CD4-positive, alpha-beta T cell treated with Interleukin-1 beta for 1 hour (primary cell): ENCODE measurements at places on chromosomes 7 and 10.
A peak's percentile ranks its signal among the peaks of the same experiment; 100 is the strongest.

GRCh38 chr10:101892782-101893391 lies 49.3 kb upstream of the KCNIP2 start:
- DNase-seq = no peak

DNA sequence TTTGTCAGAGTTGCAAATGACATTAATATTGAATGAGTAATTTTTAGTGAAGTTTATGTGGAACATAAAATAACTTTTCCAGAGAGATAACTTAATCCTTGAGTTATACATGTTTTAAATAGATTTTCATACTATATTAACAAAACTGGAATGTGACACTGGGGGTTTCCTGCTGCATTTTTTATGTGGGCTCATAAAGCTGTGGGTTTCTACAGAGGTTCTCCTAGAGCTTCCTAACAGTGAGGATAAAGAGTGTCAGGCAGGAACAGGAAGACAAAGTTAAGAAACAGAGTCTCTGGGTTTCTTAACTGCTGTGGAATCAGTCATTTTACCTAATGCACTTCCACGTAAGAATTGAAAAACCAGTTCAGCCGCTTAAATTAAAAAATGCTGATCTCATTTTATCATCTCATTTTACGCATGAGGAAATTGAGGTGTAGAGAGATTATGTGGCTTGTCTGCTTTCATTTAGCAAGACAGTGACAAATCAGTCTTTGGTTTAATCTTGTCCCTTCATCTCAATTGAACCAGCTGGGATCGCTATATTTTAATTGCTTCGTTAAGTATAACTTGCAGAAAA lies 5.0 kb downstream of the CD36 start:
- no peak for DNase-seq

DNA sequence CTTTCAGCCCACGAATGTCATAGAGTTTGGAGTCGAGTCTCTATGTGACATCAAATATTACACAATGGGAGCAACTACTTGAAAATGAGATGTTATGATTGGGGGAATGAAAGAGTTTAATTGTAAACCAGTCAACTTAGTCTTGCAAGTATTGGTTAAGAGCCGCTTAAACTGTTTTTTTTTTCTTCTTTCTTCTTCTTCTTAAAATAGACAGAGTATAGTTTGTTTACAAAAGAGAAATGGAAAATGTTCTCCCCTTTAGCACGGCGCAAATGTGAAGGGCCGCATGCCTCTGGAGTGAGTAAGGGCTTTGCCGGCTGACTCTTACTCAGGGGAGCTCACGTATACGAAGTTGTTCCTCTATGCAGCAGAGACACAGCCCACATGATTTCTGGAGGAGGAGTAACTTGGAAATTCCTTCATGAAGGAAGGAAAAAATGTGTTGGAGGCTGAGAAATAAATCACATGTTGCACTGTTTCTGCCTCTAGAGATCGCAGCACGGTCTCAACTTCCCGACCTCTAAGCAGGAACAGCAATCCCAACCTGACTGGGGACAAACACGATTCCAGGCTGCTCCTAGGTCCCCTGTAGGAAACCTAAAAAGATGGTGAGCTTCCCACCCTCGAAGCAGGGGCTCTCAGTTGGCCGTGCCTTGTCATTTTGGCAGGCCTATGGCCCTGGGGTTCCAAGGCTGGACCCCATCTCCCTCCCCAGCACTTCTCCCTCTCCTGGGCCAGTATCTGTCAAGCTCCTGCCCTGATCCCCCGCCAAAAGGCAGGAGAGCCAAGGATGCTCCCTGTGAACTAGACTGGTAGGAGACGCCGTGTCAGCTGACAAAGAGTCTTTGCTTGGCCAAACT lies 44.8 kb downstream of the MYOF start:
- no peak for DNase-seq

GRCh38 chr7:18020138-18020715 lies 7.4 kb downstream of the PRPS1L1 start:
- DNase-seq = no peak

DNA sequence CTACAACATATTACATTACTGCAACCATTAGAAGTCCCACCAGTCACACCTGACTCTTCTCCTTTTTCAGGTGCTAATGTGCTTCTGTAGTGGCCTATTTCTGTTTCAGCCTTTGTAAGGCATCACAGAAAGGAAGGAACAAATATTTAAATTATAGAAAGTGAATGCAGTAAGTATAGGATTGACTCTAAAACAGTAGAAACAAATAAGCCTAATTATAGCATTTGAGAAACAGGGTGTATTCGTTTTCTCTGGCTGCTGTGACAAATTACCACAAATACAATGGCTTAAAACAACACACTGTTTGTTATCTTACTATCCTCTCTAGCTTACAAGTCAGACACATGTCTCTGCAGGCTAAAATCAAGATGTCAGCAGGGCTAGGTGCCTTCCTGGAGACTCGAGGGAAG lies 69.4 kb downstream of the CCSER2 start:
- DNase-seq = no peak

- no peak for DNase-seq
Measured at GRCh38 chr10:47449979-47450378, 33.9 kb downstream of the ANXA8 start.

DNA sequence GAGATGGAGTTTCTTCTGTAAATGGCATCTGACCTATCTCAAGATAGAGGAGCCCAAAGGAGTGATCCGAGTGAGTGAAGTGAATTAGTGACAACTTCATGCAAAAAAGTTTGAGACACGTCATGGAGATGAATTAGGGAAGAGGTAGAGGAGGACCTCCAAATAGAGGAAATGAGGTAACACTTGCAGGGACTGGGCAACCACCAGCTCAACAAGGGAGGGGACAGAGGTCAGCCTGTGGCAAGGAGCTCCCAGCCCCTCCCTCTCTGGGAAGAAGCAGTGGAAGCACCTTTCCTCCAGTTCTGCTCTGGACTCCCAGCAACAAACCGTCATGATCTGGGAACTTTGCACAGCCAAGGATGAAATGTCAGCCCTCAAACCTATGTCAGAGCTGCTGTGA lies 83.5 kb upstream of the IKZF1 start:
- DNase-seq = no peak

- no peak for DNase-seq
Measured at GRCh38 chr10:62433901-62434300, 59.7 kb downstream of the ZNF365 start.

GRCh38 chr10:60963441-60964256 lies 19.7 kb upstream of the RHOBTB1 start:
- no peak for DNase-seq

DNA sequence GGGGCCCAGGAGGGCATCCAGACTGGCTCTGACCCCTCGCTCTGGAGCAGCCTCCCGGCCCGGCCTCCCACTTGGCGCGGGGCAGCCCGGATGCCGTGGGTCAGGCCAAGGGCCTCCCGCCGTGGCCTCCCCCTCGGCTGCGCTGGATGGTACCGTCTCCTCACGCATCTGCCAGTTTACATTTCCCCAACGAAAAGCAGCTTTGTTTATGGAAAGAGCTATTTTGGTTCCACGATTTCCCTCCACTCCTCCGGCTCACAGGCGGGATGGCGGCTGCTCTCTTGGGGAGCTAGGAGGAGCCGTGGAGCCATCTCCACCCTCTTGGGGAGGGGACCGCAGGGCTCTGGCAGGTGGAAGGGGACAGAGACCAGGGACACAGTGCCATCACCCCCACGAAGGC lies 93.2 kb upstream of the MYL10 start:
- no peak for DNase-seq

- no peak for DNase-seq
Measured at GRCh38 chr10:48309711-48310226, 3.3 kb downstream of the MAPK8 start.

DNA sequence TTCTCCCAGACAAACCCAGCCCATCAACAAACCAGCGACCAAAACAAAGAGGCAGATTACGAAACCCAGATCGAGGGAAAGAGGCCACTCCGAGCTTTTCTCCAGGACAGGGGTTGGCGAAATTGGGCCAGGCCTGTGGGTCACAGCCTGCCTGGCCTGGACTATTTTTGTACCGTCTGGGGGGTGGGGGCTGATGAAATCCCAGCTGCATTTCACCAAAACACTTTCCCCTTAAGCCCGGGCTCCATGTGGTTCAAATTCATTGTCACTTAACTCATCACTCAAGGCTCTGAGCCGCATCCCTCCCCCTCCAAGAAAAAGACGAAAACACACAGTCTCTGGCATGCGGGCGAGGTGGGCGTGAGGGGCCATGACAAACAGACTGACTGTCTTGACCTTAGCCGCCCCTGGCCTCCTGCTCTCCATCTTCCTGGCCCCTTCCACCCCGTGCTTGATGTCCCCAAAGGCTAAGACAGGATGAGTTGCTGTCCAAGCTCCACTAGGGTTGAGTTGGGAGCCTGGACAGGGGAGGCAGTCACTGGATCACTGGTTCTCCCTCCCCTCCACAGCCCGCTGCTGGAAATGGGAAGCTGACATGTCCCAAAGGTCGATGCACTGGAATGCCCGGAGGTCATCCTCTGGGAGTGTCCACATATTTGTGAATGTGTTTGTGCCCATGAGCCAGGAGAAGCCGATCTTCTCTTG lies 19.2 kb downstream of the TMEM270 start:
- DNase-seq = no peak

DNA sequence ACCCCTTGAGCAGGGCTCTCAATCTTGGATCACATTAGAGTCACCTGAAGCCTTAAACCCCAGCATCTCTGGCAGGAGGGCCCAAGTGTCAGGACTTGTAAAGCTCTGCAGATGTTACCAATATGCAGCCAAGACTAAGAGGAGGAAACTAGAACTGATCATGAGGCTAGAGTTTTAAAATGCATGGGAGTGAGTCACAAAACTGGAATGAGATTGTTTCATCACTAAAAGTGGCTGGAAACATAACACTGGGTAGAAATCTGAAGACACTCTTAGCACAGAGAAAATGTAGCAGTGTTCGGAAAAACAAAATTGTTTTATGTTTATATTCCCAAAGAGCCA lies 63.3 kb upstream of the GHITM start:
- no peak for DNase-seq

- DNase-seq = peak; percentile 4
Measured at GRCh38 chr7:130956417-130957136, 222.6 kb upstream of the KLF14 start.

DNA sequence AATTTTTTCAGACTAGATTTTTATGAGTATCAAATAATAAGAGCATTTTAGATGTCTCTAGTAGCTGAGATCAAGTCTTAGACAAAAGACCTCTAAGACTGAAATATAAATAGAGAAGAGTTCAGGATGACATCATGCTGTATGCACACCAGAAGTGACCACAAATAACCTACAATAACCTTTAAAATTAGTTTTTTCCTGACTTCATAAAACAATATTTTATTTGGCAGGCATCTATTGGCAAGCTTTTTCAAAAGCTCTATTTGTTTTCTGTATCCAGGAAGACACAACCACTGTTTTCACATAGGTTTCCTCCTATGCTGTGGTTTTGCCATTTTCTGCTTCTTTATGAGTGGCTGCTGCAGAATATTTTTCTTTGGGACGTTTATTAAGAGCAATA lies 359.1 kb downstream of the CRPPA start:
- no peak for DNase-seq

DNA sequence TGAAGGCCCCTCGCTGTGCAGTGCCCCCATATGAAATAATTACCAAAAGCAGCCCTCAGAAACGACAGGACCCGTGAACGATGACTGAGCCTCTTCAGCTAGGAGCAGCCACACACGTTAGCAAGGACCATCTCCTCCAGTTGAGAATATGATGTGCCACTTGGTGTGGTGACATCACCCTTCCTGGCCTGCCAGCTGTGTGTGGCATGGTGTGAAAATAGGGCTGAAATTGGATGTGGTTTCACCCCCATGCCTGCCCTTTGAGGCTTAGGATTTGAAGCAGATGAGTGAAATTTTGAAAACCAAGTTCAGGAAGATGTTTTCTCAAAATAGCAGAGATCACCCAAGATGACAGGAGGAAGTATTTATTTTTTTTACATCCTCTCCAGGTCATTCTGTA lies 49.1 kb upstream of the BTBD16 start:
- DNase-seq = no peak

GRCh38 chr10:109915566-109915965 lies 7.7 kb downstream of the XPNPEP1 start:
- DNase-seq = no peak

GRCh38 chr10:121928528-121928884 lies 675 bp upstream of the ATE1 start:
- DNase-seq = no peak

DNA sequence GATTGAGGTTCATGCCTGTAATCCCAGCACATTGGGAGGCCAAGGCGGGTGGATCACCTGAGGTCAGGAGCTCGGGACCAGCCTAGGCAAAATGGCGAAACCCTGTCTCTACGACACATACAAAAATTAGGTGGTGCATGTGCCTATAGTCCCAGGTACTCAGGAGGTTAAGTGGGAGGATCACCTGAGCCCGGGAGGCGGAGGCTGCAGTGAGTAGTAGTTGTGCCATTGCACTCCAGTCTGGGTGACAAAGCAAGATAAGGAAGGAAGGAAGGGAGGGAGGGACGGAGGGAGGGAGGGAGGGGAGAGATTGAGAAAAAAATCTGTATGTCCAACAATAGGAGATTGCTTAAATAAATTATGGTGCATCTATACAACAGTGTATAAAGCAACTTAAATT lies 13.2 kb downstream of the TLL2 start:
- DNase-seq = no peak

- no peak for DNase-seq
Measured at GRCh38 chr10:79430325-79430905, 15.0 kb downstream of the ZCCHC24 start.

- DNase-seq = no peak
Measured at GRCh38 chr10:132361581-132362101, 29.6 kb downstream of the LRRC27 start.

GRCh38 chr10:45154502-45154901 lies 153.8 kb downstream of the ZNF22 start:
- DNase-seq = no peak

- DNase-seq = no peak
Measured at GRCh38 chr10:7853226-7853842, 35.0 kb downstream of the TAF3 start.
